ENCODE measurements at places on chromosomes 13 and 19.

DNA sequence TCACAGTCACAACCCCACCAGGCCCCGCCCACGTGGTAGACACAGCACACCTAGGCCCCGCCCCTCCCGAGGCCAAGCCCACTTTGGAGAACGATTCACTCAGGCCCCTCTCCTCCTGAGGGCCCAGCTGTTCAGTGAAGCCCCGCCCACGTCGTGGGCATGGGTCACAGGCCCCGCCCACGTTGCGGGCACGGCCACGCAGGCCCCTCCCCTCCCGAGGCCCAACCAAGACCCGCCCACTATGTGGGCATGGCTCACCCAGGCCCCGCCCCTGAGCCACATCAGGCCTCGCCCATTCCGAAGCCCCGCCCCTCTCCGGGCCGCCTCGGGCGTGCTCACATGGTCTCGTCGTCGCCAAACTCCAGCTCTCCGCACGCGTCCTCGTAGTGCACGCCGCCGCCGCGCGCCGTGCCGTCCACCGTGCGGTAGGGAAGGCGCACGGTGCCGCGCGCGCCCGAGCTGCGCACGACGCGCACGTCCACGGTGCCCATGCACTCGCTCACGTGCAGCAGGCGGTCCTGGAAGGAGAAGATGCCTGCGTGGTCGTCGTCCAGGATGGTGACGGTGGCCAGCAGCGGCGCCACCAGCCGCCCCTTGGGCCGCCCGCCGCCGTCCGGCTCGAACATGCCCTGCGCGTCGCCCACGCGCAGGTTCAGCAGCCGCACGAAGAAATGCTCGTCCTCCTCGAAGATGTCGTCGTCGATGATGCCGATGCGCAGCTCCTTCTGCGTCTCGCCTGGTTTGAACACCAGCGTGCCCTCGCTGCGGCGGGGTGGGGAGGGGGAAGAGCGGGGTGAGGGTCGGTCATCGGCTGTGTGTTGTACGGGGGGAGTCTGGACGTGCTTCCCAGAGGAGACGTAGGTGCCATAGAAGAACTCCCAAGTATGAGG is 24.0 kb downstream of the SLC8A2 start:
- no peak overlapping the region for H3K4me3 ChIP-seq
- H3K4me1 ChIP-seq: peaks cover 10% of the 10 kb centered on the region
- H3K27me3 ChIP-seq: peaks cover 78% of the 10 kb centered on the region
- no peak for DNase-seq
- H3K27ac ChIP-seq: no peak overlapping the region

GRCh38 chr13:44263751-44264620 is 109.6 kb upstream of the SERP2 start:
- peaks cover 6% of the 10 kb centered on the region for H3K36me3 ChIP-seq
- peaks cover 29% of the 10 kb centered on the region for H3K4me1 ChIP-seq
- no peak overlapping the region for H3K27ac ChIP-seq
- H3K4me3 ChIP-seq: no peak overlapping the region

DNA sequence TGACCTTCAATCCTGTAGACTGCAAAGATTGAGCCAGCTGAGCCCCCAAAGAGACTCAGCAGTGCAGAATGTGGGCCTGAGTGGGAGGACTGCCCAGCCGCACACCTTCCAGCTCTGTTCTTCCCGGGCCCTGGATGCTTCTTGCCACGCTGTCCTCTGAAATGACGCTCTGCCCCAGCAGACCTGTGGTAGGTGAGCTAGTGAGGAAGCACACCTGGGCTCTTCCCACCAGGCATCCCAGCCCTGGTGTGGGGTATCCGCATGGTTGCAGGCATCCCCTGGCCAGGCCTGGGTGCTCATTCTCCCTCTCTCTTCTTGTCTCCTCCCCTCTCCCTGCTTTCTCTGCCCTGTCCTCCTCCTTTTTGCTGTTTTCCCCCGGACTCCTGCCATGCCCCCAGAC is 9.8 kb upstream of the MZF1 start:
- H3K27me3 ChIP-seq: no peaks in the 10 kb centered on the region
- no peak overlapping the region for H3K27ac ChIP-seq
- no peak for DNase-seq
- no peak overlapping the region for H3K4me3 ChIP-seq
- H3K36me3 ChIP-seq: peaks cover 45% of the 10 kb centered on the region

DNA sequence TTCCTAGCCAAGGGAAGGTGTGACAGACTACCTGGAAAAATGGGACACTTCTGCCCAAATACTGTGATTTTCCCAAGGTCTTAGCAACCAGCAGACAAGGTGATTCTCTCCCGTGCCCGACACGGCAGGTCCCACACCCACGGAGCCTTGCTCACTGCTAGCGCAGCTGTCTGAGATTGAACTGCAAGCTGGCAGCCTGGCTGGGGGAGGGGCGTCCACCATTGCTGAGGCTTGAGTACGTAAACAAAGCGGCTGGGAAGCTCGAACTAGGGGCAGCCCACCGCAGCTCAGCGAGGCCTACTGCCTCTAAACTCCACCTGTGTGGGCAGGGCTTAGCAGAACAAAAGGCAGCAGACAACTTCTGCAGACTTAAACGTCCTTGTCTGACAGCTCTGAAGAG is 146.2 kb downstream of the UGGT2 start:
- H3K27ac ChIP-seq: no peak overlapping the region
- DNase-seq: no peak
- peaks cover 23% of the 10 kb centered on the region for H3K36me3 ChIP-seq

DNA sequence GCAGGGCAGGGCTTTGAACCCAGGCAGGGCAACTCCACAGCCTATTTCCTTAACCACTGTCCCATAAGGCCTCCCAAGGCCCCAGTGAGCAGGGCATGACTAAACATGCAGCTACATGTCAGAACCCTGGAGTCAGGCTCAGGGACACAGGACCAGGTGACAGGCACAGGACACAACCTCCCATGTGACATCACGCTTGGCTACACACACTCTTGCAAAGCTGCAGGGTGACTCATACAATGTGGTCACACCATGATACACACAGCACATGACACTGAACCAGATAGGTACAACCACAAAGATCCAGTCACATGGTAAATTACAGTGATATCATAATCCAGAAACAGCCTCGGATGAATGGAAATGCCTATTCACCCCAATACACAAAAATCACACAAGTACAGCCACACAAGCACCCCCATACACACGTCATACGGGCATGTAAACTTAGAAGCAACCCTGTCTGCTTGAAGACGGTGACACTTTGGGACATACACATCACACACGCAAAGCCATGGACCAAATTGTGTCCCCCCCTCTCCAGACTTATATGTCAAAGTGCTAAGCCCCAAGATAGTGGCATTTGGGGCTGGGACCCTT is 14.5 kb downstream of the KLK4 start:
- peaks cover 19% of the 10 kb centered on the region for H3K4me1 ChIP-seq
- H3K27me3 ChIP-seq: no peaks in the 10 kb centered on the region
- H3K4me3 ChIP-seq: no peak overlapping the region
- DNase-seq: peak; percentile 38

DNA sequence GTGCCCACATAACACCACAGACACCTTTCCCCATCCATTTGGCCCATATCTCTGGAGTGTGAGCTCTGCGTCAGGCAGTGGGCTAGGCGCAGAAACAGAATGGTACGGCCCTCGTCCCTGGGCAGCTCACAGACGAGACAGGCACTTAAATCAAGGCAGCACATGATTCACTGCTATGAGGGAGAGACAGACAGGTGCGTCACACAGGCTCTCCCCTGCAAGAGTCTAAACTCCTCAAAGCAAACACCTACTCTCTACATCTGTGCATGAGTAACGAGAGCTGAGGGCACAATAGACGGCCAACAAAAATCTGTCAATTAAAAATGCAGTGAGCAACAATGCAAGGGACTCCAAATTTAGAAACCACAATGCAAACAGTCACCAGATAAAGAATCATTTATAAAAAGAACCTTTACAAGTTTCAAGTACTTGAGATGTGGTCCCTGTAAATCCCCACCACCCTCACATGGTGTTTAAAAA is 348.9 kb downstream of the UQCRFS1 start:
- no peak for DNase-seq
- no peaks in the 10 kb centered on the region for H3K4me1 ChIP-seq
- no peak overlapping the region for H3K4me3 ChIP-seq

DNA sequence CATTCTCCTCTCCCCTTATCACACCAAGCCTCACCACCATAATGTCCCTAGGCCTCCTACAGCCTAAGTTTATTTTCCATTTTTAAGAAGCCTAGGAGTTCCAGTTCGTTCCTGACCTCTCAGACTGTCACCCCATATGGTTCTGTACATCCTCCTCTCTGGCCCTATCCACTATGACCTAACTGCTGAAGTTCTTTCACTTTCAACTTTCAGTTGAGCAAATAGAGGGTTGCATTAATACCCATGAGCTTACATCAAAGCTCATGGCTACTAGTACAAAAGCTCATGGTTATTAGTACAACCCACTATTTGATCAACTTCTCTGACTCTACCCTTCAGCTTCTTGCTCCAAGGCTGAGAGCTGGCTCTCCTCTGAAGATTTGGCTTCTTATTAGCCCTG is 72.9 kb downstream of the FGF14 start:
- H3K4me1 ChIP-seq: no peaks in the 10 kb centered on the region
- no peaks in the 10 kb centered on the region for H3K36me3 ChIP-seq
- DNase-seq: no peak
- H3K27ac ChIP-seq: no peak overlapping the region
- H3K4me3 ChIP-seq: no peak overlapping the region

GRCh38 chr13:46386392-46387063 is 524 bp downstream of the RUBCNL start:
- no peak for DNase-seq
- H3K4me1 ChIP-seq: peaks cover 7% of the 10 kb centered on the region

DNA sequence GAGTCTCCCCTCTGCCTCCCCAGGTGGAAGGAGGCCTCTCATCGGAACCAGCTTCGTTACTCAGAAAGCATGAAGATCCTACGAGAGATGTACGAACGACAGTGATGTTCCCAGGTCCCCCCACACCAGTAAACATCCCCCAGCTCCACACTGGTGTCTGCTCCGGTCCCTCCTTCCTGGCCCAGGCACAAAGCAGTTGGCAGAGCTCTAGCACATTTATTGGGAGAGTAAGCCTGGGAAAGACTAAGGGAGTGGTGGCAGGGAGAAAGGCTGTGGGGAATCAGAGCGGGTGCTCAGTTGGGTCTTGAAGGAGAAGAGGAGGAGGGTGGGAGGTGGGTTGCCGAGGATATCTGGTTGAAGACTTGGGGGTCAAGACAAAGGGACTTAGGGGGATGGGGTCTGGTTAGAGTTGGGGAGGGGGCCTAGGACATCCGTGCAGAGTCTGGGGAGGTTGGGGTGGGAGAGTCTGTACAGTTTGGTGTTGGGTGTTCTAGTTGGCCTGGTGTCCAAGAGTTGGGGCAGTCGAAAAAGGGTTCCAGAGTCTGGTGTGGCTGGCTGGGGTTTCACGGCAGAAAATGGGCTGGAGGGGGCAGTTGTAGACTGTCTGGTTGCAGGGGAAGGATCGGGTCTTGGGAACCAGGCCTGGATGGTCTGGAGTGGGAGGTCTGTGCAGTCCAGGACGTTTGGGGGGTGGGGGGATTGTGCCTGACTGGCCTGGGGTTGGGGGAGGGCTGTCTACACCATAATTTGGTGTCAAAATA is 2.3 kb downstream of the HSPB6 start:
- H3K27me3 ChIP-seq: no peaks in the 10 kb centered on the region
- peaks cover 11% of the 10 kb centered on the region for H3K4me1 ChIP-seq
- no peak overlapping the region for H3K27ac ChIP-seq
- peaks cover 14% of the 10 kb centered on the region for H3K36me3 ChIP-seq

- H3K27ac ChIP-seq: no peak overlapping the region
- no peaks in the 10 kb centered on the region for H3K4me1 ChIP-seq
- H3K4me3 ChIP-seq: no peak overlapping the region
- no peak for DNase-seq
- no peaks in the 10 kb centered on the region for H3K36me3 ChIP-seq
Observed at GRCh38 chr19:29928831-29929230, 13.2 kb upstream of the URI1 start.

- no peaks in the 10 kb centered on the region for H3K36me3 ChIP-seq
- H3K27ac ChIP-seq: no peak overlapping the region
- peaks cover 14% of the 10 kb centered on the region for H3K27me3 ChIP-seq
Observed at GRCh38 chr19:15584541-15585115, 30.4 kb upstream of the CYP4F8 start.

GRCh38 chr13:69980799-69981198 is 126.8 kb upstream of the ATXN8OS start:
- peaks cover 68% of the 10 kb centered on the region for H3K27me3 ChIP-seq
- no peaks in the 10 kb centered on the region for H3K36me3 ChIP-seq
- DNase-seq: no peak
- no peaks in the 10 kb centered on the region for H3K4me1 ChIP-seq
- H3K27ac ChIP-seq: no peak overlapping the region
- no peak overlapping the region for H3K4me3 ChIP-seq

DNA sequence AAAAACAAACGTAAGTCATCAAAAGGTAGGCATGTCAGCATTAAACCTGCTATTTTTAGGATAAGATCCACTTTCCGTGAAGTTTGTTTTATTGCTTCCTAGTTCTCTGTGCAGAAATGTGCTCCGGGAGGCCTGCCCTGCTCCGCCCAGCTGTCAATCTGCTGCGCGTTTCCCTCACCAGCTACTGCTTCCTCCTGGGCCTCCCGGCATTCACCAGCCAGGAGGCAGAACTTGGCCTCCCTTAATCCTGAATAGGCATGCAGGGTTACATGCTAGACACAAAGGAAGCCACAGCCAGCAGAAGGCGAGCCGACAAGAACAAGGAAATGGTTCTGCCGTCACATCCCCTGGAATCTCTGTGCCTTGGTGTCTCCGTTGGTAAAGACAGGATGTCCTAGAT is 386.2 kb downstream of the IRS2 start:
- no peak for DNase-seq
- H3K27ac ChIP-seq: no peak overlapping the region
- H3K4me1 ChIP-seq: no peaks in the 10 kb centered on the region

DNA sequence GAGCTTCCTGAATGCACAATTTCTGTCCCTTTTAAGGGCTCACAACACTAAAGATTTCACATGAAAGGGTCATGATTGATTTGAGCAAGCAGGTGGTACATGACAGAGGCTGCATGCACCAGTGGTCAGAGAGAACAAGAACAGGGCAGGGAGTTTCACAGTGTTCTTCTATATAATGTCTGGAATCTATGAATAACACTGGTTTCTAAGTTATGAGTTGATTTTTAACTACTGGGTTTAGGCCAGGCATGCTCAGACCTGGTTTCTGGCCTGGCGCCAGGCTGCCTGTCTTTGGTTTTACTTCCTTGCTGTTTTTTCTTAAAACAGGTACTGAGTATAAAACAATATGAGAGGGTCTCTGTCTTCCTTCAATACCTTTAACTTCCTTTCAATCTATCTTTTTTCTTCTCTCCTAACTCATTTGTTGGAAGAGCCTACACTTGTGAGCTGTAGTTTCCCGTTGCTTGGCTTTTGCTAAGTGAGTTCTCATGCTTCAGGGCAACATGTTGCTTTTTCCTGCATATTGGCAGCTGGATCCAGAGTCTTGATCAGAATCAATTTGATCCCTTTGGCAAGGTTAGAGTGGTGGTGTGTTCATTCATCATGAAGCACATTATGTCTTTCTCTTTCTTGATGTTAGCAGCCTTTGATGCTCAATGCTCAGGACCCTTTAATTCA is 38.5 kb upstream of the FGF14 start:
- H3K4me1 ChIP-seq: peaks cover 13% of the 10 kb centered on the region
- H3K27ac ChIP-seq: peak overlapping the region; percentile 74
- peak; percentile 41 for DNase-seq
- no peaks in the 10 kb centered on the region for H3K36me3 ChIP-seq
- H3K4me3 ChIP-seq: no peak overlapping the region
